ENCODE measurements at places on chromosomes 4 and X.

GRCh38 chr4:3442959-3443749 lies 1.4 kb downstream of the HGFAC start:
- peak; percentile 35 for DNase-seq

DNA sequence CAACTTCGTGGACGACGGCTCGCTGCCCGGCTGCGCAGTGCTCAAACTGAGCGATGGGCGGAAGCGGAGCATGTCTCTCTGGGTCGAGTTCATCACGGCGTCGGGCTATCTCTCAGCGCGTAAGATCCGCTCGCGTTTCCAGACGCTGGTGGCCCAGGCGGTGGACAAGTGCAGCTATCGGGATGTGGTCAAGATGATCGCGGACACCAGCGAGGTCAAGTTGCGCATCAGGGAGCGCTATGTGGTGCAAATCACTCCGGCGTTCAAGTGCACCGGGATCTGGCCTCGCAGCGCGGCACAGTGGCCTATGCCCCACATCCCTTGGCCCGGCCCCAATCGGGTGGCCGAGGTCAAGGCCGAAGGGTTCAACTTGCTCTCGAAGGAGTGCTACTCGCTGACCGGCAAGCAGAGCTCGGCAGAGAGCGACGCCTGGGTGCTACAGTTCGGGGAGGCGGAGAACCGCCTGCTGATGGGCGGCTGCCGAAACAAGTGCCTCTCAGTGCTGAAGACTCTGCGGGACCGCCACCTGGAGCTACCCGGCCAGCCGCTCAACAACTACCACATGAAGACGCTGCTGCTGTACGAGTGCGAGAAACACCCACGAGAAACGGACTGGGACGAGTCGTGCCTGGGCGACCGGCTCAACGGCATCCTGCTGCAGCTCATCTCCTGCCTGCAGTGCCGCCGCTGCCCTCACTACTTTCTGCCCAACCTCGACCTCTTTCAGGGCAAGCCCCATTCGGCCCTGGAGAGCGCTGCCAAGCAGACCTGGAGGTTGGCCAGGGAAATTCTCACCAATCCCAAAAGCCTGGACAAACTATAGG lies 1.5 kb downstream of the MAB21L2 start:
- DNase-seq, result no peak

DNA sequence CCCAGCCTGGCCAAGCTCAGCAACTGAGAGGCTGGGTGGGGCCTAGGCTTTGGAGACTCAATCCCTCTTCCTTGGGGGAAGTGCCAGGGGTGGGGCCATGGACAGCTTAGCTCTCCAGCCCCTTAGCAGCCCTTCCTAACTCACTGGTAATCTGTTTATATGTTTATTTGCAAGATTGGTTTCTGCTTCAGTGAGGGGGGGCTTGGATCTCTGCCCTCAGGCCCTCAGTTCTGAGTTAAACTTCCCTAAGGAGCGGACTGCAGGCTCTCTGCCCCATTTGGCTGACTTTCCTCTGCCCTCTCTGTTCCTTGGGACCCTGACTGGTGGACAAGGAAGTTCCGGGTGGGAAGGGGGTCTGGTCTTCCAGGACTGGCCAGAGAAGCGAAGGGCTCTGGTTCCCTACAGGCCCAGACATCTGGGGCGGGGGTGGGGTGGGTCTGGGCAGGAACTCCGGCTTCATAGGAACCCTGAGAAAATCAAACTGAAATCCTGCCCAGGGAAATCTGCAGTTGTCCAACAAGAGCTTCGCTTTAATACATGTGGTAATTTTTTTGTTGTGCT lies 51.4 kb downstream of the NALF2 start:
- no peak for DNase-seq

DNA sequence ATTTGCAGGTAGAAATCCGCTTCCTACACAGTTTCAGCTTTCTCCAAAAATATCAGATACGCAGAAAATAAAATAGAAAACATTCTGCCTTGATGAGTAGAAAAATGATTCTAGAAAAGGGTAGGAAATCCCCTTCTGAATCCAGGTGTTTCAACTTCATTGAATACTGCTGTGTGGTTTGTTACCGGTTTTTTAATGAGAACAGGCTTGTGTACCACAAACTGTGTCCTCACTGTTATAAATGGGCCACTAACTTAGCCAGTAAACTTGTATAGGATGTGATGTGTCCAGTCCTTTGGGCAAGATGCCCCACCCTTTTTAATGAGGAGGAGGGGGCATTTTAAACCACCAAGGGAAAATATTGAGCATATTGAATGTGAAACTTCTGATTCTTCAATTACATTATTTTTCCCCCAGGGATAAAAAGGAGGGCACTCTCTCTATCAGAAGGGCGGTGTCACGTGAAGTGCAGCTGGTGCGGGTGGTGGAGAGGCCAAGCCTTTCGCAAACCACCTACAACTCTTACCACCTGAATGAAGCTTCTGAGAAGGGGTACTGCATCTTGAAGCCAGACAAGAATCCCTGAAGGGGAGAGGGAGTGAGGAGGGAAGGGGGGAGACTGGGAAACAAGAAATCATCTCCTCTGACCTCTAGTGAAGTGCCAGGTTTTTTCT lies 4.5 kb downstream of the CXXC4 start:
- DNase-seq, result no peak

DNA sequence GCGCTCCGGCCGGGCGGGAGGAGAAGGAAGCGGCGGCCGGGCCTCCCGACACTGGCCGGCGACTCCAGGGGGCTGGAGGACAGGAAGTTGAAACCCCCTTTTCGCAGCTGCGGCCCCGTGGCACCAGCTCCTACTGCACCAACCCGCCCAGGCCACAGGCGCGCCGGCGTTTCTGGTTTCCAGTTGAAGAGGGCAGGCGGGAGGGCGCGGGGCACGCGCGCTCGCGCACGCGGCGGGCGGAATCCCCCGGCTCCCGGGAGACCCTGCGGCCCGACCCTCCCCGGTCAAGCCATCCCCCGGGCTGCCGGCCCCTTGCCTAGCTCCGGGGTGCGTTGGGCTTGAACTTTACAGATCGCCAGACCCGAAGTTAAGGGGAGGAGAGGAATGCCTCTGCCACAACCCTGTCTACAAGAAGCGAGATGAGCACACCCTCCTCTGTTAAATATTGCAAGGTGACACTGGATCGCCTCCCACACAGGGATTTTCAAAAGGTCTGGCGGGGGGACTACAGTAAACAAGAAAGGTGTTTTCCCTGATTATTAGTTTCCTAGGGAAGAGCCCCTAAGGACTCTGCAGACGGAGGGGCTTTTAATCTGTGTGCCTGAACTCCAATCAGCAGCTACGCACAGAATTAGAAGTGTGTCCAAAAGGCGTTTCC lies 1.4 kb downstream of the ELOVL6 start:
- DNase-seq, result no peak

GRCh38 chr4:175833574-175834311 lies 21.7 kb upstream of the GPM6A start:
- DNase-seq, result no peak

DNA sequence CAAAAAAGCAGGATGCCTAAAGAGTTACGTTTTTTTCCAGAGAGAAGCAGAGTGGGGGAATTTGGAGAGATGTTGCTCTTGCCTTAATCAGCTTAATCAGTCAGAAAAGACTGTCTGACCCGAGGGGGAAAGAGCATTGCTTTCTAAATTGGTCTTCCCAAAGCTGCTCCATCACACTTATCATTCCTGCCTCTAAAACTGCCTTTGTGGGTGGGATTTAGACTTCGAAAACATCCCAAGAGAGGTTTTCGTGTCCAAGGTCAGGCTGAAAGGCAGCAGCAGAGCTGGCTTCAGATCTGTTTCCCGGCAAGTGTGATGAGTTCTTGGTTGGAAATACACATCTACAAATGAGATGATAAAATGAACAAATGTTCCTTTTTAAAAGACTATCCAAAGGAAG lies 155.2 kb downstream of the SH2D1A start:
- no peak for DNase-seq

DNA sequence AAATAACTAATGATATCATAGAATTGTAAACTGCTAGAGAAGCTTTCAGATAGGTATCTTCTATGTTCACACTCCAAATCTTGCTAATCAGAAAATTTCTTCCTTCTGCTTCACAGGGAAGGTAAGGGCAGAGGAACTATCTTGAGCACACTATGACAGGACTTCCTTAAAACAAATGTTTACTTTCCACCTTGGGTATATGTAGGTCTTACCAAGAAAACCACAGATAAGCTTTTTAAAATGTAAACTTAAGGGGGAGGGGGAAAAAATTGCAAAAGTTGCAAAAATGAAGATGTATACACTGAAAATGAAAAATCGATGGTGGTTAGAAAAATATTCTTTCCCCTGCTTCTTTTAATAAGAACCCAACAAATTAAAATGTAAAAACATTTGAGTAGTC lies 30.9 kb downstream of the YTHDC1 start:
- DNase-seq, result no peak

DNA sequence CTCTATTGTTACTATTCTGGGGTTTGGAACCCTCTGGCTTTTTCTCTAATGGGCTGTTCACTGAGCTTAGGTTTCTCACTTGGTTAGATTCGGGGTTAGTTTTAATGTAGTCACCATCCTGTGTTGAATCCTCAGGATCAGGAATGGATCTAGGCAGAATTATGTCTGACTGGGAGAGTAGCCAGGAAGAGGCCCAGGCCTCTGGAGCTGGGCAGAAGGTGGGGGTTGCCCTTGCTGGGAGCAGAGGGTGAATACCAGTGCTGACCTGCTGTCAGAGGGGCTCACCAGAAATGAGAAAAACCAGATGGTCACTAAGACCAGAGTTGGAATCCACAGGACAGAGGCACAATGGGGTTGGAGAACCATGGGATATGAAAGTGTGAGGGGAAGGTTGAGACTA lies 126.6 kb upstream of the SLC4A4 start:
- no peak for DNase-seq

DNA sequence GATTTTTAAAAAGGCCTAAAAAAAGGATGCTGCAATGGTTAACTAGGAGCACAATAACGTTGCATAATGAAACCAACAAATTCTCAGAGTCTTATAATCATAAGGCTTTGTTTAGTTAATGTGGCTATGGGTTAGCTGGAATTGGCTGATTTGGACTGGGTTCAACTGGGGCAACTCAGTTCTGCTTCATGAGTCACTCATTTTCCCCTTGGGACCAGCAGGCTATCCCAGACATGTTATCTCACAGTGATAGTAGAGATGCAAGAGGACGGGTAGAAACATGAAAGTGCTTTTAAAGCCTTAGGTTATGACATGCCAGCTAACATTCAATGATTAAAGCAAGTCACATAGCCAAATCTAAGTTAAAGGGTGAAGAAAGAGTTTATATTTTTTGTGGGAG lies 189.2 kb upstream of the GK2 start:
- DNase-seq, result no peak

GRCh38 chrX:87392369-87392768 lies 125.2 kb upstream of the KLHL4 start:
- DNase-seq, result no peak

DNA sequence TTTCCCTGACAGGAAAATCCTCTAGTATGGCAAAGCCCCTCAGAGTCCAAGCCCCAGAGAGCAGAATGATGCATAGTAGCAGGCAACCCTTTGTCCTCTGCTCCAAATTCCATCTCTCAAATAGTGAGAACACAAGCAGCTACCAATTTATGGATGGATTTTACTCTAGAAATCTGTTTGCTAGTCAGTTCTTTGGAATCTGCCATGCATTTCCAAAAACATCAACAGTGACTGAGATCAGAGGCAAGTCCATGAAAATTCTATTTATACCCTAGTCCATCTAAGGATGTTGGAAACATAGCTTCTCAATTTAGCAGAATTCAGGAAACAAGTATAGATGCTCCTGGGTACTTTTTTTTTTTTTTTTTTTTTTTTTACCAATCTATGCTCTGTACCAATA lies 10.0 kb upstream of the CC2D2A start:
- DNase-seq, result no peak

DNA sequence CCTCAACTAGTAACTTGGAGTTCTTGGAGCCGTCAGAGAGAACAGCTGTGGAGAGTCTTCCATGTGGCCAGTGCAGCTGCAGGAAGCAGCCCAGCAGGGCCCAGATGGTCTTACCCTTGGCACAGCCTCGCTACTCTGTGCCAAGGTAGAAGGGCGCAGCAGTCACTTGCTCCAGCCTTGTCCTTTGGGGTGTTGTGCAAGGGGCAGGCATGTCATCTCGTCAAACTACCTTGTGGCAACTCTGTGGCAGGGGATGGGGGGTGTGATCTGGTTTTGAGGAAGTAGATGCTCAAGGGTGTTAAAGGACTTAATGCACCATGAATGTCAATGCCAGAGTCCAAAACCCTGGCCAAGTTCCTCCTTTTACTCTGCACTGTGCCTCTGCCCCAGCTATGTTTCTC lies 34.2 kb upstream of the TBC1D14 start:
- DNase-seq, result no peak

- DNase-seq, result no peak
Observed at GRCh38 chr4:3719836-3720235, 46.3 kb upstream of the ADRA2C start.

DNA sequence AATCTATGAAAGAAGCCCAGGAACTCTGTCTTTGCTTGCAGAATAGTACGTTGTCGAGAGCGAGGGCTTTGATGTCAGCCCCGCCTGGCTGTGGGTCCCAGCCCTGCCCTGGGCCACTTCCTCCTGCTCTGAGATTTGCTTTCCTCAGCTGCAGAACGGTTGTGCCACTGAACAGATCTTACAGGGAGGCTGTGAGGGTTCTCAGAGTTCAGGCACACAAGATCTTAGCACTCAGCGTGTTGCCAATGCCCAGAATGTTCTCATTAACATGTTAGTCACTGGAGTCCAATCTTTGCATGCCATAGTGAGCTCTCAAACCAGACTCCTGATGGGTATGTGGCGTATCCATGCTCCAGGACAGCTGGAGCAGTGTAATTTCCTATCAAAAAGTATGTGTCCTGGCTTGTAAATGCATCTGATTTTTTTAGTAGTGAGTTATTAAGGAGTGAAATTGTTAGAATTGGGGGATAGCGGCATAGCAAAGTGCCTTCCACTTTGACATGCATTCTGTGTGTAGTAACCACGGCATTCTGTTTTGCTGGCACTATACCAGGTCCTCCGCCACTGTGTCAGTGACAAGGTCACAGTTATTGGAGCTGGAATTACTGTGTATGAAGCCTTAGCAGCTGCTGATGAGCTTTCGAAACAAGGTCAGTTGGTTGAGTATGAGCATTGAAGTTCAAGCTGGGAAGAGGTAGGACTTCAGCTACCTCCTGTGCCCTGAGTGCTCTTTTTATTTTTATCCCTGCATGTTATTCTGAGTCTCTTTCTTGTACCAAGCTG lies 31.6 kb downstream of the TKTL1 start:
- no peak for DNase-seq

- DNase-seq, result no peak
Observed at GRCh38 chrX:9394212-9394611, 70.6 kb upstream of the TBL1X start.

GRCh38 chrX:2608638-2609430 lies 82.3 kb upstream of the CD99 start:
- DNase-seq, result no peak

DNA sequence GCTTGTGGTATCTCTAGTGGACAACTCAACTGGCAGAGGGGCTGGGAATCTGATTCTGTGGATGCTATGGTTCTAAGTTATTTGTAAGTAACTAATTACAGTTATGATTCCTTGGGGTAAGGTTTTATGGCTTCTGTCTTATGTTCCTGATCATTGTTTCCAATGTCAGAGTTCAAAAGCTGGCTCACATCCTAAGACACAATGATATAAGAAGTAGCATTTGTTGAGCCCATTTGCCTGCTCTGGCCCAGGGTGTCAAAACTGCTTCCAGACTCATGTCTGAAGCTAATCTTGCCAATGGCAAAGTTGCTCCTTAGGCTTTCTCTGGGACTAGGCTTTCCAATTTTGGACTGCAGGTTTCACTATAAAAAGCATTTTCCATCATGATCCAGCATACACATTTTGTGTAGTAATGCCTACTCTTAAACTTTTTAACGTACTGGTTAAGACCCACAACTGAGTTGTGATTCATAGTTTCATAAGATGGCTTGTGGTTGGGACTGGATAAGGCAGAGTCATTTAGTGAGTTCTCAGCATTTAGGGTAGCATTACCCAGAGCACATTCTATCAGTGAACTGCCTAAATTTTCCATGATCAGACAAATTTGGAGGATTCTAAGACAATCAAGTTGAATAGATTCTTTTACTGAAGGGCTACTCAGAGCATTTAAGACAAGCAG lies 50.0 kb downstream of the CCNI start:
- DNase-seq, result no peak

Data from NCI-H1092 (cell line).